ENCODE measurements at places on chromosomes 1 and 21. TPM values are rescaled to one million over a fixed set of nuclear protein-coding genes. Genes with fewer than 3 reads are reported as not detected.

The KLF17 gene
- total RNA-seq: not detected

The MYBPH gene
- total RNA-seq: not detected

The FLG gene
- total RNA-seq: not detected

The KDF1 gene
- total RNA-seq: 1.2 TPM

The COL24A1 gene
- 0.25 TPM for total RNA-seq

The BATF3 gene
- total RNA-seq: 0.92 TPM

The CD2 gene
- total RNA-seq: 150 TPM

The CD5L gene
- not detected for total RNA-seq

The NR0B2 gene
- total RNA-seq: not detected

The SELENBP1 gene
- not detected for total RNA-seq

The UMODL1 gene
- 0.42 TPM for total RNA-seq

The HUNK gene
- total RNA-seq: not detected

The SPATA6 gene
- total RNA-seq: 4.1 TPM

The CAPN8 gene
- 0.34 TPM for total RNA-seq

The GBP6 gene
- 0.08 TPM for total RNA-seq

The RGL1 gene
- 1.2 TPM for total RNA-seq

The CATSPERE gene
- 0.91 TPM for total RNA-seq

- H3K4me3 ChIP-seq: no peak overlapping the region
- H3K4me1 ChIP-seq: no peaks in the 10 kb centered on the region
- DNase-seq: no peak
- H3K27ac ChIP-seq: no peak overlapping the region
- no peaks in the 10 kb centered on the region for H3K36me3 ChIP-seq
Observed at GRCh38 chr1:200248541-200248940, 161.3 kb downstream of the ZNF281 start.

GRCh38 chr1:109484519-109484975 is 842 bp downstream of the ATXN7L2 start:
- H3K36me3 ChIP-seq: peaks cover 10% of the 10 kb centered on the region
- H3K4me3 ChIP-seq: peak overlapping the region; percentile 76
- DNase-seq: no peak
- H3K27ac ChIP-seq: no peak overlapping the region
- H3K27me3 ChIP-seq: no peaks in the 10 kb centered on the region

- no peak for DNase-seq
- H3K27ac ChIP-seq: no peak overlapping the region
- H3K27me3 ChIP-seq: no peaks in the 10 kb centered on the region
- H3K4me3 ChIP-seq: no peak overlapping the region
- no peaks in the 10 kb centered on the region for H3K4me1 ChIP-seq
- H3K36me3 ChIP-seq: no peaks in the 10 kb centered on the region
Observed at GRCh38 chr1:176843352-176844297, 320.9 kb downstream of the ASTN1 start.

GRCh38 chr1:154350383-154350782 is 25.1 kb downstream of the ATP8B2 start:
- no peak for DNase-seq
- H3K27me3 ChIP-seq: no peaks in the 10 kb centered on the region
- no peak overlapping the region for H3K27ac ChIP-seq
- peaks cover 52% of the 10 kb centered on the region for H3K36me3 ChIP-seq
- no peak overlapping the region for H3K4me3 ChIP-seq
- H3K4me1 ChIP-seq: peaks cover 67% of the 10 kb centered on the region

- H3K27me3 ChIP-seq: peaks cover 14% of the 10 kb centered on the region
- H3K4me3 ChIP-seq: no peak overlapping the region
- no peak for DNase-seq
- H3K36me3 ChIP-seq: no peaks in the 10 kb centered on the region
Observed at GRCh38 chr1:14594045-14594444, 4.4 kb upstream of the KAZN start.

- no peaks in the 10 kb centered on the region for H3K27me3 ChIP-seq
- no peak overlapping the region for H3K4me3 ChIP-seq
Observed at GRCh38 chr1:218451415-218451814, 106.3 kb downstream of the TGFB2 start.

DNA sequence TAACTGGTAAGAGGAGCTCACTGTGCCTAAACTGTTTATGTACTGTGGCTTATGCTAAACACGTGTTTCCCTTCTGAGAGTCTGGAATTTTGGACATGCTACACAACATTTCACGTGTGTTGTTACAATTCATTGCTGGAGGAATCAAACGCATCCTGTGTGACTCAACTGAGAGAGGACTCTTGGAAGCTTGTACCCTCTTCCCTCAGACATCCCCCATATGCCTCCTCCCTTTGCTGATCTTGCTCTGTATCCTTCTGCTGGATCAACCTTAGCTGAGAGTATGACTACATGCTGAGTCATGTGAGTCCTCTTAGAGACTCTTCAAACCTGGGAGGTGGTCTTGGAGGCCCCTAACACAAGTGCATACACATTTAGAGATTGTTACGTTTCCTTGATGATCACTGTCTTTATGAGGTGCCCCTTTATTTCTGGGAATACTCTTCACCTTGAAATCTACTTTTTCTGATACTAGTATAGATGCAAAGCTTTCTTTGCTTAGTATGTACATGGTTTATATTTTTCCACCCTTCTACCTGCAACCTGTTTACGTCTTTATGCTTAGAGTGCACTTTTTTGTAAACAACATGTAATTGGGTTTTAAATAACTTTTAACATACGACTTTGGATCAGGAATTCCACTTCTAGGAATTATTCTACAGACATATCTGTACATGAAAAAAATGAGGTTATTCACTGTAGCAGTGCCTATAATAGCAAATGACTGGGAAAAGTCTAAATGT is 8.7 kb downstream of the NPHP4 start:
- DNase-seq: no peak
- no peak overlapping the region for H3K4me3 ChIP-seq
- H3K27ac ChIP-seq: no peak overlapping the region

DNA sequence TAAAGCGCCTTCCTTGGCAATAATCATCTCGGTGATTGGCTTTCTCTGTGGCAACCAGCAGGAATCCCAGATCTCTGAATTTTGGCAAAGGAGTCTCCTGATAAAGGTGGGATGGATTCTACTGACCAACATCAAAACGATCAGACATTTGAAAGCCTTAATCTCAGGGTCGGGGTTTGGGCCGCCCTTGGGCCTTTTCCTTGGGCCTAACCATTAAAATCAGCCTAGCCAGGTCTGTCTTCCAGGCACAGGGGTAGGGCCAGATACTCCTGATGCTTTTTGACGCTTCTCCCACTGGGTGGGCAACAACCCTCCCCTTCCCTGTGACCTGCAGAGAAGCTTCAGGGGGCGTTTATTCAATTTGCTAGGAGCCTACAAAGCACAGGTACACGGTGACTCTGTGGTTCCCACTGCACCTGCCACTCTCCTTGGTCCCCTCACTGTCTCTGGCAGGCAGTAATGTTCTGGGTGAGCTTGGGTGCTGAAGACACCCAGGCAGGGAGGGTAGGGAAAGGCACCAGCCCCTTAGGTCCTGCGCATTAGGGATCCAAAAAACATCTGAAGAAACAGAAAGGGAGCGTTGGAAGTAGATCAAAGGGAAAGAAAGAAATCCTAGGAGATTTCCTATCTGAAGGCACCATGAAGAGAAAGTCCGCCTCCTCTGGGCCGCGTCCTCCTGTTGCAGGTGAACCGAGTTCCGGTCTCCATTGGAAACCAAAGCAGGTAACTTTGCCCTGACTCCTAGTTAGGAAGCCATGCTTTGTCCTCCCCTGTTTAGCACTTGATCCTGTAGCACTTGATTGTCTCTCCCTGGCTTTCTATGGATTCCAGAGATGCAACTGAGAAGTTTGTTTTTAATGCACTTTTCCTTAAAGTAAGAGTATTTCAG is 12.3 kb downstream of the RNU1-2 start:
- no peaks in the 10 kb centered on the region for H3K27me3 ChIP-seq
- H3K27ac ChIP-seq: no peak overlapping the region
- H3K4me3 ChIP-seq: no peak overlapping the region
- peaks cover 60% of the 10 kb centered on the region for H3K4me1 ChIP-seq
- H3K36me3 ChIP-seq: no peaks in the 10 kb centered on the region
- DNase-seq: no peak

DNA sequence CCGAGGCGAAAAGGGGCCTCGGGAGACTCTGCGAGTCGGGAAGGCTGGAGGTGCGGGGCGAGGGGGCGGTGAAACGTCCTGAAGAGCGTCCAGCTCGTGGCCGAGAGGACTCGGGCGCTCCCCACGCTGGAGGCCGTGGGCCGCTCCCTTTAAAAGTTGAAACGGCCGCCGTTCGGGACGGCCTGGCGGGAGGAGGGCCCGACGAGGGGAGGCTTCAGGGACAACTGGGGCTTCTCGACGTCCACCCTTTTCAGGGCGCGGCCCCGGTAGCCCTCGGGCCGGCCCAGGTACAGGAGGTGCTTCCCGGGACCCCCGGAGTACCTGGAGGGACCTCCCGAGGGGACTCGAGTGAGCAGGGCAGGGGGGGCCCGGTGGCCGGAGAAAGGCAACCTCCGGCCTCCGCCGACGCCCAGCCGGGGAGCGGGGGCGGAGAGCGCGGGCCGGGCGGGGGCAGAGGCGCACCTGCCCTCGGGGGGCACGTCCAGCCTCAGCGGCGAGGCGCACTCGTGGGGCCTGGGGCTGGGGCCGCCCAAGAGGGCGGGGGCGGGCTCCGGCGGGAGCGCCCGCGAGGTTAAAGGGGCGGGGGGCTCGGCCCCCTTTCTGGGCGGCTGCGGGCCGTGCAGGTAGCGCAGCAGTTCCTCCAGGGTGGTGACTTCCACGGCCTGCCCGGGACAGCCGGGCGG is 14.0 kb downstream of the SEMA6C start:
- no peaks in the 10 kb centered on the region for H3K36me3 ChIP-seq
- DNase-seq: no peak
- H3K4me3 ChIP-seq: no peak overlapping the region
- peaks cover 16% of the 10 kb centered on the region for H3K4me1 ChIP-seq

DNA sequence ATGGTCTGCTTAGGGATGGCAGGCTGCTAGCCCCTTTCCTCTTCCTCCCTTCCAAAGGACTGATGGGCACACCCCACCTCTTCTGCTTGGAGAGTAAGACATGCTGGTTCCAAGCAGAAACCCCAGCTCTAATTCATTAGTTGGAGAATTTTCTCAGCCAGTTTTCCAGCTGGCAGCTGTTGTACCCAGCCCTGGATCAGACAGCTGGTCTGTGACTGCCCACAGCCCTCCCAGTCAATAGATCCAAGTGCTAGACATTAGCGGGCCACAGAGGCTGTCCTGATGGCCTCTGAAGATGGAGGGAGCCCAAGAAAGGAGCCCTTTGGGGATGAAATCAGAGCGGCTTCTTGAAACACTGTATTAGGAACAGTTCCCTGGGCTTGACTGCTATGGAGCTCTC is 35.8 kb downstream of the ACOT11 start:
- H3K27me3 ChIP-seq: no peaks in the 10 kb centered on the region
- no peak overlapping the region for H3K4me3 ChIP-seq
- no peak overlapping the region for H3K27ac ChIP-seq
- no peaks in the 10 kb centered on the region for H3K36me3 ChIP-seq
- no peak for DNase-seq
- no peaks in the 10 kb centered on the region for H3K4me1 ChIP-seq

DNA sequence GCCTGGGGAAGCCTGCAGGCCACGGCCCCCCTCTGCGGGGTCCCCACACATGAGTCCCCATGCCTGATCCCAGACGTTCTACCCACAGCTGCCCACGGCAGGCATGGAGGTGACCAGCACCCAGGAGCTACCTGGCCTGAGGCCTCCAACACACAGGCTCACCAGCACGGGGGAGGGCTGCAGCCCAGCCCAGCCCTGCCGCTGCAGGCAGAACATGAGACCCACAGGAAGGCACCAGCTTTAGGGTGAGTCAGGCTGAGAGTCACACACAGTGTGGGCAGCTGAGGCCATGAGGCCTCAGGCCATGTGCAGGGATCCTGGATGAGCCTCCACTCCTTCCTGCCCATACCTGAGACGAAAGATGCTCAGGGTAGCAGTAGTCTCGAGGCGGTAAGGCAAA is 121.1 kb downstream of the PSMG1 start:
- DNase-seq: no peak
- H3K27me3 ChIP-seq: no peaks in the 10 kb centered on the region
- no peaks in the 10 kb centered on the region for H3K4me1 ChIP-seq
- no peaks in the 10 kb centered on the region for H3K36me3 ChIP-seq

- no peak for DNase-seq
- no peaks in the 10 kb centered on the region for H3K36me3 ChIP-seq
- no peak overlapping the region for H3K4me3 ChIP-seq
- peaks cover 6% of the 10 kb centered on the region for H3K27me3 ChIP-seq
- H3K4me1 ChIP-seq: no peaks in the 10 kb centered on the region
Observed at GRCh38 chr1:171017426-171017825, 73.3 kb upstream of the FMO3 start.

- H3K36me3 ChIP-seq: peaks cover 2% of the 10 kb centered on the region
- peak; percentile 38 for DNase-seq
- no peak overlapping the region for H3K27ac ChIP-seq
- H3K4me3 ChIP-seq: no peak overlapping the region
- H3K27me3 ChIP-seq: no peaks in the 10 kb centered on the region
Observed at GRCh38 chr1:23657659-23658275, 33.8 kb upstream of the RPL11 start.

DNA sequence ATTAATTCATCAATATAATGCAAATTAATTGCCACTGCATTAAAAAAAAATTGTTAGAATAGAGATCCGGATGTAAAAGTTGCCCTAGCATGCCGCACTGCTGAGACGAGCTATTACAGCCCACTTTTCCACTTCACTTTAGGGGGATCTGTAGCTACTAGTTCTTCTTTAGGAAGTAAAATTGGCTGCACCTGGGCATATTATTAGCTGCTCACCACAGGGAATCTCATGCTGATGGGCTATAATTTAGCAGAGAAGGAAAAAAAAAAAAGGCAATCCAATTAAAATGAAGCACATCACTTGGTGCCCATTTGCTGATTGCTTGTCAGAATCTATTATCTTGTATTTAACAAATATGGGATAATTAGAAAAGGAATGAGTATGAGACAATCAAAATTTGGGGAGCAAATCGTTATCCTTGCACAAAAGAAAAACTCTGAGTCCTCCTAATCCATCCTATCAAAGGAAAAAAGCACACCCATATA is 233.4 kb downstream of the DSCAM start:
- H3K4me1 ChIP-seq: no peaks in the 10 kb centered on the region
- no peak overlapping the region for H3K27ac ChIP-seq
- no peaks in the 10 kb centered on the region for H3K36me3 ChIP-seq
- H3K4me3 ChIP-seq: no peak overlapping the region
- no peaks in the 10 kb centered on the region for H3K27me3 ChIP-seq

- no peak overlapping the region for H3K4me3 ChIP-seq
- H3K27me3 ChIP-seq: no peaks in the 10 kb centered on the region
- DNase-seq: no peak
- no peaks in the 10 kb centered on the region for H3K36me3 ChIP-seq
Observed at GRCh38 chr1:115233598-115233997, 104.5 kb downstream of the NGF start.

GRCh38 chr1:200512191-200512590 is 102.4 kb upstream of the ZNF281 start:
- no peak overlapping the region for H3K4me3 ChIP-seq
- H3K36me3 ChIP-seq: no peaks in the 10 kb centered on the region

GRCh38 chr1:246592695-246593094 is 26.4 kb downstream of the CNST start:
- H3K27ac ChIP-seq: no peak overlapping the region
- no peak overlapping the region for H3K4me3 ChIP-seq
- peaks cover 14% of the 10 kb centered on the region for H3K4me1 ChIP-seq
- H3K27me3 ChIP-seq: no peaks in the 10 kb centered on the region

- DNase-seq: no peak
- H3K27ac ChIP-seq: no peak overlapping the region
- no peak overlapping the region for H3K4me3 ChIP-seq
Observed at GRCh38 chr1:11649624-11650330, 4.5 kb downstream of the FBXO2 start.

- peaks cover 11% of the 10 kb centered on the region for H3K36me3 ChIP-seq
- H3K27me3 ChIP-seq: no peaks in the 10 kb centered on the region
- no peak overlapping the region for H3K27ac ChIP-seq
- H3K4me1 ChIP-seq: no peaks in the 10 kb centered on the region
Observed at GRCh38 chr1:167924543-167925231, 10.8 kb upstream of the ADCY10 start.

- H3K27ac ChIP-seq: peak overlapping the region; percentile 86
- peak overlapping the region; percentile 92 for H3K4me3 ChIP-seq
- peaks cover 61% of the 10 kb centered on the region for H3K4me1 ChIP-seq
- DNase-seq: no peak
Observed at GRCh38 chr1:203626910-203627246, 246 bp downstream of the ATP2B4 start.

Measured in CD4-positive, alpha-beta T cell (primary cell).